OCI-LY7 (cell line): ENCODE measurements at places on chromosomes 7 and 10. TPM values are rescaled to one million over a fixed set of nuclear protein-coding genes. Genes with fewer than 3 reads are reported as not detected.
A peak's percentile ranks its signal among the peaks of the same experiment; 100 is the strongest.

Gene BCL7B
- total RNA-seq: 47.1 and 51.7 TPM in 2 replicates

- no peak for DNase-seq
These were observed 83.5 kb upstream of the PRKG1 start for GRCh38 chr10:50990568-50991455.

DNA sequence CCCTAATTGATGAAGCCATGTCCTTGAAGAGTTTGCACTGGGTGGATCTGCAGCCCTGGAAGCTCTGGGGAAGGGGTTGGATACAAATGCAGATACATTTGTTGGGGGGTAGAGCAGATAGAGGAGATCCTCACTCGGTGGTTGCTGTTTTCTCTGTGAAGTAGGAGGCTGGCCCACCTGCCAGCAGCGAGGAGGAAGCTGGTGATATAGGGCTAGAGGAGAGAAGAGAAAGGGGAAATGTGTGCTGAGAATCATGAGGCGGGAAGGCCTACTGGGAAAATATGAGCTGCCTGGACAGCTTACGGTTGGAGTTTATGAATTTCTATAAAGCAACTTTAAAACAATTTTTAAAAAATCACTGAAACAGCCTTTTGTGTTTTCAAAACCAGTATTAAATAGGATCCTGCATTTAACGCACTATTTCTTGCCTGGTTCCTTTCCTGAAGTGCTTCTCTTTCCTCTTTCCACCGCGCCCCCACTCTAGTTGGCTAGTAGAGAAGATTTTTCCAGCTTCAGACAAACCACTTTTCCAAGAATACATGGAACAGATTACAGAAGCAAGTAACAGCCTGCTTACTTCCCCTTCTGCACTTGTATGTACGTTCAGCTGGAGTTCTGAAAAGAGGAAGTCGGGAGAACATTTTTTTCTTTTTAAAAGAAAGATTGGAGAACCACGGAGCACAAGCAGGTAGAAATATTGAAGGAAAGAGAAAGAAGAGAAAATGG is 100.6 kb upstream of the GLCCI1 start:
- DNase-seq: peak; percentile 47

DNA sequence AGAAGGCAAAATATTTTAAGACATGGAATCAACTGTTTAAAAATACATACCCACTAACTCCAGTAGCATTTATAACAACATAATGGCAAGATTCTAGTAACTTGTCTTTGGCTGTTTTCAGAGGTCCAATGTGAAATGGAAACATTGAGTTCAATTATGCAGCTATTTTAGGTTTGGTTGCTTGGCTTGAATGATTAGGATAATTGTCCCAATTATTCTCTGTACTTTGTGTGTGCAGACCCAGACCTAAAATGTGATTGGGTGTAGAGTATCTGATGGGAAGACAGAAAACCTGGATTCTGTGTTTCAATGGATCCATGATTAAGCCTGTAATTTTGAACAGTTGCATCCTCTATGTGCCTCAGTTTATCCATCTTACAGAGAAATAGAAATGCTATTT is 392.7 kb upstream of the NFE2L3 start:
- DNase-seq: no peak

Gene CALN1
- not detected in 2 replicates for total RNA-seq

Gene FAM180A
- total RNA-seq: not detected in 2 replicates

Gene MKX
- not detected in 2 replicates for total RNA-seq

GRCh38 chr7:79420464-79420863 is 33.0 kb downstream of the MAGI2 start:
- no peak for DNase-seq

Gene ANKRD61
- 0.27 and 0.68 TPM in 2 replicates for total RNA-seq

DNA sequence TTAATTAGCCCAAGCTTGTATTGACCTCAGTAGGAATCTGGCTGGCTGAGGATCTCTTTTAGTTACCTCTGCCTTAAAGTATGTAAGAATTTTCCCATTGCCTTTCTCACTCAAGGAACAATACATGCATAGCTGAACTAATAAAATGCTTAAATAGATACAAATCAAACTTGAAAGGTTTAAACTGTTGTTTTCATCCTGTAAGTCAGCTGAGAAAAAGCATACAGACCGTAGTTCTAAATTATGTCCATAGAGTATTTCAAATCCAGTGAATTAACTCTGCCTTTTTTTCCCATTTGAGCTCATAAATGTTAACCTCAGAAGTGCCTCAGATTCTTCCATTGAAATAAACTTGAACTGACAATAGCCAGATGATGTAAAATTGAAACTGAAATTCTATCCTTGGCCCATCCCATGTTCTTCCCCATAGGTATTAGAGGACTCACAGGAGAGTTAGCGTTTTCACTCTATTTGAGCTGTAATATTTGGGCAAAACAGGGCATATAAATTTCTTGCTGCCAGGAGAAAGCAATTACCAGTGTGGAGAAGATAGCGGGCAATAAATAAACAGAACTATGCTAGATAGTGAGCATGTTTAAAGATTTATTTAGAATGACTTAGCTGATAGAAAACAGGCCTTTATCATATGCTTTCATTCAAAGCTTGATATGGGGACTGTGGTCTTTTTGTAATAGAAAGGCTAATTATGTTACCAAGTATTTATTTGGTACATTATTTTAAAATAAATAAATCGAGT is 163.7 kb downstream of the WNT2 start:
- DNase-seq: no peak

Gene CPN1
- total RNA-seq: not detected in 2 replicates

- DNase-seq: peak; percentile 17
These were observed 36.4 kb downstream of the DPYSL4 start for GRCh38 chr10:132223156-132223590.

DNA sequence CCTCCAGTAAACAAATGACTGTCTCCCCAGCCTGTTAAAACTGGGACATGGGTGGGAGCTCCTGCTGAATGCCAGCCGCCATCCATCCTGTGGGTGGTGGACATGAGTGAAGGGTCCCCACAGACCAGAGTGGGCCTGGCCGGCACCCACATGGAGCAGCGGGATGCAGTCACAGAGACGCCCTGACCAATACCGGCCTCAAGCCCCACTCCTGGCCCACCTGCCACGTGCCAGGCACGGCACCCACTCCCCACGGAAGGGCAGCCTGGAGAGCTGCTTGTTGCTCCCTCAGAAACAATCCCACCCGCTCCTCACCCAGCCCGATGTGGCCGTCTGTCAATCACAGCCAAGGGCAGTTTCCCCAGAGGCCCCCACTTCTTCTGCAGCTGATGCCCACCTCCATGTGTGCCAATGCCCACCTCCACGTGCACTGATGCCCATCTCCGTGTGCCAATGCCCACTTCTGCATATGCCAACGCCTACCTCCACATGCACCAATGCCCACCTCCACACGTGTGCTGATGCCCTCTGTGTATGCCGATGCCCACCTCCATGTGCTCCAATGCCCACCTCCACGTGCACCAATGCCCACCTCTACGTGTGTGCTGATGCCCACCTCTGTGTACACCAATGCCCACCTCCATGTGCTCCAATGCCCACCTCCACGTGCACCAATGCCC is 42.8 kb upstream of the DNAAF5 start:
- DNase-seq: no peak

- DNase-seq: peak; percentile 82
These were observed 183.4 kb downstream of the DNAJB6 start for GRCh38 chr7:157520249-157520648.

- no peak for DNase-seq
These were observed 275.0 kb upstream of the NPVF start for GRCh38 chr7:25503306-25503705.
